Endodermal cell (in vitro differentiated cells): ENCODE measurements at places on chromosomes 16 and 17. TPM values are rescaled to one million over a fixed set of nuclear protein-coding genes. Genes with fewer than 3 reads are reported as not detected.

Gene DNASE1L2
- total RNA-seq, result 1.3 and 1.5 TPM in 2 replicates

Gene C17orf67
- 0.81 and 1.5 TPM in 2 replicates for total RNA-seq

Gene MMP15
- 90.1 and 105 TPM in 2 replicates for total RNA-seq

Gene MAP2K3
- total RNA-seq, result 30.3 and 31.6 TPM in 2 replicates

Gene CCDC78
- total RNA-seq, result 6.5 to 8.9 TPM (median 7.1 TPM) in 3 replicates

Gene DNAI2
- not detected in 2 replicates for total RNA-seq

Gene AHSP
- total RNA-seq, result not detected in 2 replicates

Gene TPSD1
- total RNA-seq, result not detected in 3 replicates

Gene RNU2-1
- 3,401 to 5,418 TPM (median 5,100 TPM) in 3 replicates for total RNA-seq

Gene HAS3
- 1.3 to 2.8 TPM (median 1.8 TPM) in 3 replicates for total RNA-seq
